EH (cell line): ENCODE measurements at places on chromosomes 6 and 20.

GRCh38 chr6:158910484-158911440 is 89.2 kb downstream of the RSPH3 start:
- DNase-seq: no peak

DNA sequence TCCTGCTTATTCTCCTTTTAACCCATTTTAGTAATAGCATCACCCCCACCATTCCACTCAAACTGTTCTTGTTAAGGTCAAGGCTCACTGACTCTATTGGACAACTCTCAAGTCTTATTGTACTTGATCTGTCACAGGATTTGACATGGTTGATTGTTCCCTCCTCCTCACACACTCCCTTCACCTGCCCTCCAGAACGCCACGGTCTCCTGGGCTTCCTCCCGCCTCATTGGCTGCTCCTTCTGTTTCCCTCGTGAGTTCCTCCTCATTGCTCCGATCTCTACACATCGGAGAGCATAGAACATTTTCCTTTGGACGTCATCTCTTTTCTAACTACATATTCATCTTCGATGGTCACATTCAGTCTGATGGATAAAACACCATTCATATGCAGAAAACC is 55.1 kb downstream of the STMND1 start:
- DNase-seq: no peak

DNA sequence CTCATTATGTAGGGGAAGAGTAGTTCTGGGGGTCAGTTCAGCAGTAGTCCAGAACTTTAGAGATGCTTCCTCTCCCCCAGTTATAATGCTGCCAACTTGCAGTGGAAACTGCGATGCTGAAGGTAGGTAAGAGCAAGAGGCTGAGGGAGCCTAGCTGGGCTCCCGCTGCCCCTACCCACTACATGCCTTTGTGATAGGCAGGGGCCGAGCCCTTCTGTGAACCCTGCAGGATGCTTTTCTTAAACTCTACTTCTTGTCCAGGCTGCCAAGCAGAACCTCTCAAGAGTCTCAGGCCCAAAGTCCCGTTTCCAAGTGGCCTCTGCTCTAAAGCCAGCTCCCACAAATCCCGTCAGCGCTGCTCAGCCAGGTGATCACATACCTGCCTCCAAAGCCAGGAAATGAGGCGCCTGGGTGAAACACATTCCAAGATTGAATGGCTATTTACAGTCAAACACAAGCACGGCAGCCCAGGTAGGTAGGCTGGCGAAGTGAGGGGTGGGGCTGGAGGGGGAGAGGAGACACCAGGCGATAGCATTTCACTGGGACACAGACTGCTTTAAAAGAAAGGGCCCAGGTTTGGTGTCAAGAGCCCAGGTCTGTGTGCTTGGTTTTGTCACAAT is 150.7 kb downstream of the CD24 start:
- no peak for DNase-seq

GRCh38 chr6:25032934-25033333 is 97.2 kb upstream of the RIPOR2 start:
- no peak for DNase-seq

DNA sequence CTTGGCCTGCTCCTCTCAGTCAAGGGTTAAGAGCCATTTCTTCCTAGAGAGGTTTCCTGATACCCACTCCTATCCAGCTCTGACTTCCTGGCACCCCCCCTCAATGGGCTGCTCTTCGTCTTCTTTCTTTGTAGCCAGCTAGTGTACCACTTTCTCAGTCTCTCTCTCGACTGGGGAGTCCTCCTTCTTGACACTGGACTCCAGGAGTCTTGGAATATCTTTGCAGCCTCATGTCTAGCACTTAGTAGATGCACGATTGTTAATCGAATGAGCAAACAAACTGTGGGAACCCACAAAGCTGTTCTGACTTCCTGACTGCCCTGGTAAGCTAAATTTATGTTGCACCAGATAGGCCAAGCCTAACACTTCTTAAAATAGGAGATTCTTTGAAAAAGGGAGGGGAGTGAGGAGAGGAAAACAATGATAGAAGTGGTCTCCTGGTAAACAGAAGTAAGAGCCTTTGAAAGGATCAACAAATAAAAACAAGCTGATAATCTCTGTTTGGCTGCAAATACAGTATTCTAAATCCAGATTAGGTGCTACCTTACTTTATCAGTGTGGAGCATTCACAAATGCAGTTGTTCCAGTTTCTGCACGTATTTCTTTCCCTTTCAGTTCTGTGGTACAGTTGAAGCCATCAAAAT is 160.1 kb upstream of the CITED2 start:
- DNase-seq: peak; percentile 49

GRCh38 chr20:6863798-6864201 is 96.3 kb downstream of the BMP2 start:
- no peak for DNase-seq

DNA sequence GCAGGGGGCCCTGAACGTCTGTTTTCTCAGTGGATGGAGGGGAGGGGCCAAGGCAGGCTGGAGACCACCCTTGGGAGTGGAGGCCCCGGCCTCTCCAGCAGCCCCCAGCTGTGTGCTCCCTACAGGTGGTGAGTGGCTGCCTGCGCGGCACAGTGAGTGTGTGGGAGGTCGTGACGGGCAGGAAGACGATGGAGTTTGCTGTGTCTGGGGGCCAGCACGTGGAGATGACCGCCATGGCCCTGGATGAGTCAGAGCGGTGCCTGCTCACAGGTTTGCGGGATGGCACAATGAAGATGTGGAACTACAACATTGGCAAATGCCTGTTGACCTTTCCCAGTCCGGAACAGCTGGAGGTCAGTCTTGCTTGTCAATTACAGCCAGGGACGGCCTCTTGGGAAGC is 52.6 kb downstream of the EFCAB8 start:
- no peak for DNase-seq

DNA sequence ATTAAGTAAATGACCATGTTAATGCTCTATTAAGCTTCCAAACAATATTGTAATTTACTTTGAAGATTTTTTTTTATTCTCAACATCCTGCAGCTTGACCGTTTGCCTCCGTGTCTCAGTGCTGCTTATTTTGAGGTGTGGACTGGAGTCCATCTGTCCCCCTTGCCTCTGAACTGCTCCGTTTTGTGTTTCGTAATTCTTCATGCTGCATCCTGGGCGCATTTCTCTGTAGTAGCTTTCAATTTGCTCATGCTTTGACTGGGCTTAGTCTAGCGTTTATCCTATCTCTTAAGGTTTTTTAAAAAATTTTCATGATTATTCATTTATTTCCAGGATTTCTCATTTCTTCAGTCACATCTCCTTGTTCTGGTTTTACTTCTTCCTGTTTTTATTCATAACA is 37.8 kb downstream of the PTPN1 start:
- no peak for DNase-seq

- DNase-seq: no peak
Measured at GRCh38 chr6:105112577-105112976, 67.2 kb downstream of the POPDC3 start.

- no peak for DNase-seq
Measured at GRCh38 chr20:35017099-35017835, 61.6 kb downstream of the MYH7B start.

DNA sequence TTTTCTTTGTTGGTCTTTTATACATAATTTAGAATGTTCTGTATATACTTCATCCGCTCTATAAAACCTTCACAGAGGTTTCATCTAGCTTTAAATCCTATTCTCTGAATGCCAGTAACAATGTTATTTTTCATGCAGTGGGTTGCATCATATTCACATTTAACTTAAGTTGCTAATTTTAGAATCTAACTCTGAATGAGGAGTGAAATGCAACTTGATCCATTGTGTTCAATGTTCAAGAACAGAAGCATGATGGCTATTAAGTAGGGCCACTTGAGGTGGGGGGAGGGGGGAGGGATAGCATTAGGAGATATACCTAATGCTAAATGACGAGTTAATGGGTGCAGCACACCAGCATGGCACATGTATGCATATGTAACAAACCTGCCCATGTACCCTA is 224.5 kb downstream of the NKAIN2 start:
- DNase-seq: no peak

GRCh38 chr20:2751878-2752566 is 48.4 kb downstream of the CPXM1 start:
- DNase-seq: peak; percentile 16

GRCh38 chr6:113855500-113856374 is 1.4 kb upstream of the MARCKS start:
- DNase-seq: peak; percentile 69

DNA sequence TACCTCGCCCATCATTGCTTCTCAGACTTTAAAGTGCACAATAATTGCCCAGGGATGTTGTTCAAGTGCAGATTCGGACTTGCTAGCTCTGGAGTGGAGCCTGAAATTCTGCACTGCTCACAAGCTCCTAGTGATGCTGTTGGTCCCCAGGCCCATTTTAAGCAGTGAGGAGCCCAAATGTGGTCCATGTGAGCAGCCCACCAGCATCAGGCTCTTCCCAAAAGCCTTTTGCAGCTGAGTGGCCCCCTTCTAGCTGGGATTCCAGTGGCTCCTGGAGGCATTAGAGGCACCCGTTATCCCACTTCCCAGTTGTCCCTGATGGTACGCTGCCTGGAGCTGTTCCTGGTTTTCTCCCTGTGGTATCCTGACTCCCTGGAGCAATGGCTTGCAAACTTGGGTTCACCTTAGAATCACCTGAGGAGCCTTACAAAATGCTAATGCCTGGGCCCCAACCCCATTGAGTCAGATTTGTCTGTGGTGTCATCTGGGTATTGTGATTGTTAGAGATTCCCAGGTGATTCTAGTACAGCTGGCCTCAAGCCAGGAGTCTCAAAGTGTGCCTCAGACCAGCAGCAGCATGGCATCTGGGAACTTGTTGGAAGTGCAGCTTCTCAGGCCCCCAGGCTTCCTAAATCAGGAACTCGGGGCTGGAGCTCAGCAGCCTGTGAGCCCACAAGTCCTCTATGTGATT is 186.9 kb upstream of the SLC24A3 start:
- no peak for DNase-seq

- no peak for DNase-seq
Measured at GRCh38 chr6:156699935-156700334, 77.2 kb upstream of the ARID1B start.

DNA sequence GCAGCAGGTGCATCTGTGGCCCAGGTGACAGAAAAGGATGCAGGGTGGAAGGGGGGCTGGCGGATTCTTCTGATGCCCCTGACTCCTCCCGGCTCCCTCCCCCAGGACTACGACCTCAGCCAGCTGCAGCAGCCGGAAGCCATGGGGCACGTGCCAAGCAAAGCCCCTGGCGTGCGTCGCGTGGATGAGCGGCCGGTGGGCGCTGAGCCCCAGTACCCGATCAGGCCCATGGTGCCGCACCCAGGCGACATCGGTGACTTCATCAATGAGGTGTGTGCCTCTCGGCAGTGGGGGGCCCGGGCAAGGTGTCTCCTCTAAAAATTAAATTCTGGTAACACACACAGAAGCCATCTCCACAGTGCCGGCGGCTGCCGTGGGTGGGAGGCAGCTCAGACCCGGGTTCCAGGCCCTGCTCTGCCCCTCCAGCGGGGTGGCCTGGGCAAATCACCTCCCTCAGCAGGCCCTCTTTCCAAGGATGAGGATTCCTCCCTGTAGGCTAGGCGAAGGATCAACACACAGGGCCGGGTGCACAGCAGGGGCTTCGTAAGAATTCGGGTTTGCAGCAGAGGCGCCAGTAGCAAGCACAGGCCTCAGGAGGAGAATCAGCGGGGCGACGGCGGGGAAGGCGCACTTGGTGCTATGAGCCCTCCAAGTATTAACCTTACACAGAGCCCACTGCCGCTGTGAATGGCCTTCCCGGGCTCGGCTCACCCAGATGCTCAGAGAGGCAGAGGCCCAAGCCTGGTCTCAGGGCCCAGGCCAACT is 131.5 kb downstream of the TAF4 start:
- DNase-seq: no peak

DNA sequence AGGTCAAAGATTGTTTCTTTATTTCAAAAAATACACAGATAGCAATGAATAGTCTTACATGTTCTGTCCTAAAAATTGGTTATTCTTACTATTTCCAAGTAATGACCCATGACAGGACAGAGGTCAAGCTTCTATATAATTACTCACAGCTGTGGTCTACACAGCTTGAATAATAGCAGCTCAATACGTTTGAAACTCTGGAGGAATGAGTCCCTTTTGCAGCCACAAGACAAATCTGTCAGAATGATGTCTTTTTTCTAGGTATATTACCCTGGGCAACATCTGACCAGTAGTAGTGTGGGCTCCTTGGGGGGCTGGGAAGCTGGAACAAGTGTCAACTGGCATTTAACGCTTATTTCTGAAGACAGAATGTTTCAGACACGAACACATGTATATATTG is 84.9 kb upstream of the HTR1B start:
- no peak for DNase-seq

- DNase-seq: no peak
Measured at GRCh38 chr6:78908621-78909020, 41.3 kb downstream of the IRAK1BP1 start.

GRCh38 chr6:27809067-27809938 is 102.9 kb downstream of the OR2B2 start:
- DNase-seq: no peak

DNA sequence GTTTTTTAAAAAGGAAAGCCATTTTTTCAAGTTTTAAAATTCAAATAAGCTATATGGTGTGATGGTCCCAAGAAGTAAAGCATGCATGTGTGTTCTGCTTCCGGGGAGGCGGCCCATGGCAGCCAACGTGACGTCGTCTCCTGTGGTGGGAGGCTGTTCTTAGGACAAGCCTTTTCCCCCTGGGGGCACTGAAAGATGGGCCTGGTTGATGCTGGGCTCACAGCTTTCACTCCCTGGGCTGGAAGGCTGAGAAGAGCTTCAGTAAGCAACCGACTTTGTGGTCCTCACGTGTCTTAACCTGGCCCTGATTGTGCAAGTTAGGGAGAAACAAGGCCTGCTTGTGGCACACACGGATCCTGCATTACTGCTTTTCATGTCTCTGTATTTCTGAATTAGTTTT is 84.1 kb downstream of the SMOC2 start:
- no peak for DNase-seq

GRCh38 chr6:145878591-145879295 is 64.1 kb upstream of the FBXO30 start:
- peak; percentile 78 for DNase-seq

GRCh38 chr20:50904067-50904570 is 27.1 kb downstream of the ADNP start:
- DNase-seq: no peak

GRCh38 chr6:87151781-87152525 is 3.4 kb upstream of the ZNF292 start:
- DNase-seq: peak; percentile 67

GRCh38 chr6:829656-830055 is 136.7 kb upstream of the EXOC2 start:
- DNase-seq: no peak

- DNase-seq: no peak
Measured at GRCh38 chr6:121426686-121427085, 8.8 kb upstream of the GJA1 start.

GRCh38 chr20:48897305-48898010 is 24.1 kb upstream of the ARFGEF2 start:
- peak; percentile 87 for DNase-seq

- DNase-seq: no peak
Measured at GRCh38 chr6:77361018-77361417, 102.3 kb downstream of the HTR1B start.

DNA sequence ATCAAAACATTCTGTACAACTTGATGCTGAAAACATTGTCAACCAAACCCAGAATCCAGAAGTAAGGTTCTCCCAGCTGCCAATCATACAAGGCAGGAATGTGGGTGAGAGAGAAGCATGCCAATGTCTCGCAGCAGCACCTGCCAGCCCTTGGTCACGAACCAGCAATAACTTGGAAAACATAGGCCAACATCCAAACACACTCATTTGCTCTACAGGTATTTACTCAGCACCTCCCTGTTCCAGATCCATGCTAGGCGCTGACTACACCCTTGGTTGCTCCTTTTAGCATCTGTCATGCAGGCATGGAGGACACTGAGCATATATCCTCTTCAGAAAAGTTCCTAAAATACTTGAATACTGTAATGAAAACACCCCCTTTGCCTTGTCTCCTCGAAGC is 63.6 kb downstream of the FAXC start:
- DNase-seq: no peak

GRCh38 chr20:39398656-39399055 is 436.5 kb downstream of the DHX35 start:
- no peak for DNase-seq
